GM12891 (cell line): ENCODE measurements at places on chromosomes 6 and 20.

- no peak for DNase-seq
Measured at GRCh38 chr6:155026706-155027045, 31.6 kb downstream of the TIAM2 start.

- no peak for DNase-seq
Measured at GRCh38 chr20:23530937-23531567, 37.2 kb downstream of the CST9L start.

GRCh38 chr20:18657575-18657974 lies 69.7 kb downstream of the DTD1 start:
- no peak for DNase-seq

DNA sequence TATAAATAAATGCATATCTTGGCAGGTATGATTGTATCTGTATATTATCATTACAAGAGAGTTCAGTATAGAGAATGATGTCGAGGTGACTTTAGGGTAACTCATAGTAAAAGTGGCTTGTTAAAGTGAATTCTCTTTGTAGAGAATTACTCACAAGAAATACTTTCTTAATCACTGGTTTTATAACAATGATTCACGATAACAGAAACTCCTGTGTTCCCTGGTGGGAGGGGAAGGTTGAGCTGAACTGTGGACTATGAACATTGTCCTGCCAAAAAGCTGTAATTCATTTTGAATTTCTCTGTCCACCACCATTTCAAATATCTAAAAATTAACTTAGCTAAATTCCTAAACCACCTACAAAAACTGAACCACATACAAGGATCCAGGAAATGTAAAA lies 7.7 kb downstream of the TPMT start:
- no peak for DNase-seq

DNA sequence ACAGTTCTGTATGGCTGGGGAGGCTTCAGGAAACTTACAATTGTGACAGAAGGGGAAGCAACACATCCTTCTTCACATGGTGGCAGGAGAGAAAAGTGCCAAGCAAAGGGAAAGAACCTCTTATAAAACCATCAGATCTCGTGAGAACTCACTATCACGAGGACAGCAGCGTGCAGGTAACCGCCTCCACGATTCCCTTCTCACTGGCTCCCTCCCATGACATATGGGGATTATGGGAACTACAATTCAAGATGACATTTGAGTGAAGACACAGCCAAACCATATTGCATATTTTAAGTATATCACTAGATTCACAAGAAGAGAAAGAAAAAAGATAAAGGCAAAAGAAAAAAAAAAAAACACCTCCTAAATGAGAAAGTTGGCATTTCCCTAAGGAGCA lies 431.9 kb upstream of the RGS17 start:
- DNase-seq, result no peak

DNA sequence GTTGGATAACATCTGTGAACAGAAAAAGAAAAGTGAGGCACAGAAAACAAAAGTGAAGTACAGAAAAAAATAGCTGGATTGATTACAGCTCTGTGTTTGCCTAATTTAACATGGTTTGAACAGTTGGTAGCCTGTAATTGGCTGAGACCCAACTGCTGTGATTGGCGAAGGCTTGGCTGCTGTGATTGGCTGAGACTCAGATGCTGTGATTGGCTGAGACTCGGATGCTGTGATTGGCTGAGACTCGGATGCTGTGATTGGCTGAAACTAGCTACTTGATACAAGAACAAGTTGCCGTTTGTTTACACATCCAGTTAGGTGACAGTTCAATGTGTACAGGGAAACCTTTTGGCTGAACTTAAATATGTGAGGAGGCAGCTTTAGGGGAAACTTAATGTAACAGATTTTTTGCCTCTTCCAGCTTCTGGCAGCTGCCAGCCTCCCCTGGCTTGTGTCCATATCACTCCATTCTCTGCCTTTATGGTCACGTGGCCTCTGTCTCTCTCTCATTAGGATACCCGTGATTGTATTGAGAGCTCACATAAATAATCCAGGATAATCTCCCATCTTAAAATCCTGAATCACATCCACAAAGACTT lies 223.4 kb upstream of the FOXA2 start:
- no peak for DNase-seq

GRCh38 chr6:31666337-31666965 lies 571 bp downstream of the CSNK2B start:
- no peak for DNase-seq

DNA sequence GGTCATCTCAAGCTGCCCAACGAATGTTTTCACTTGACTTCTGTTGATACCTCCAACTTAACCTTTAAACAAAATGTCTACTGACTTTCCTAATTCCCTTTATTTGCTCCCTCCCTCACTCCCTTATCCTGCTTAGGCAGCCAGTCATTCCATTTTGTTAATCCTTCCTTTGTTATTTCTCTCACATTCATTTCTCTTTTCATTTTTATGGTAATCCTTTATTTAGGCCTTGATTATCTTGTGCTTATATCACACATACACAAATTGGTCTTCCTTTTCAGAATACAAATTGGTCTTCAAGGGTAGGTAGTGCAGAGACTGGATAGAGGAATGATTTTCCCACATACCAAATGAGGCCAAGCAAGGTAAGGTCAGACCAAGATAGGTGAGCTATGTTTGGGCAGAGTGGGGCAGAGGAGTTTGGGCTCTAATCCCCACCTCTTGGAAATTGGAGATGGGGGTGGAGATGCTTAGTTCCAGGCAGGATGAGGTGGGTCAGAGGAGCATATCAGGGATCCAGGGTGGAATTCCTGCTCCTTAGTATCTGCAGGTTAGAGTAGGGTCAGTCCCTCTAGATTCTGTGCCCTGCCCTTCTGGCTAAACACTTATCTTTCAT lies 2.0 kb upstream of the SPACA1 start:
- DNase-seq, result no peak

DNA sequence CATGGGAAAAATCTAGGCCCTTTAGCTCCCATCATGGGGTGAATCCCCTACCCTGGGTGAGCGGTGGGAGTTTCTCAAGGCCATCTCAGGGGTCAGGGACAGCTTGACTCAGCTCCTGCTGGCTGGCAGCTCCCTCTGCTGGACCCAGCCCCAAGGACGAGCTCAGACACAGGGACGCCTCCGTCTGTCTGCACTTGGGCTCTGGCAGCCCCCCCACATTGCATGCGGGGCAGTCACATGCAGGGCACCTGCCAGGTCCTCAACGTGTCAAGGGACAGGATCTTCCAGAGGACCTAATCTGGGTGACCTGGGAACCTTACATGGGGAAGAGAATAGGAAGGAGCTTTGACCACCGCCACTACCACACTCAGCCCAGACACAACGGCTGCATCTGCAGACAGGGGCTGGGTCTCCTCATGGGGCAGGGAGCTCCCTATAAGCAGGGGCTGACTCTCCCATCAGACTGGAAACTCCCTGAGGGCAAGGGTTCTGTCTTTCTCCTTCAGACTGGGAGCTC lies 173.4 kb downstream of the MRPL14 start:
- DNase-seq, result no peak

DNA sequence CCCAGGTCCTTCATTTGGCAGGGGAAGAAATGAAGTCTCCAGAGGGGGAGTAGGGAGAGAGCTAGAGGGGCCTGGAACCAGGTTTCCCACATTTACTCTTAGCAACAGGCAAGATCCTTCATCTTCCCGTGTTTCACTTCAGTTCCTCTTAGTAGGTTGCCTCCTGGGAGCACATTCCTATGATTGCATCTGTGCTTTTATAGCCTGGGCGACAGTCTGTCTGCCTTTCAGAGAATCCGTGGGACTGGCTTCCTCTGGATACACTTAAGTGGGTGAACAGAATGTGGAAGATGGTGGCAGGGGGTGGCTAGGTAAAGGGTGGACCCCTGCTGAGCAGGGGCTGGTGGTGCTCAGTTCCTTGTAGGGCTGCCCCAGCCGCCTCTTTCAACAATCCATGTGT lies 33.4 kb downstream of the STK35 start:
- DNase-seq, result no peak

GRCh38 chr20:11651138-11651537 lies 266.6 kb upstream of the BTBD3 start:
- no peak for DNase-seq

- no peak for DNase-seq
Measured at GRCh38 chr6:46676604-46677313, 10.9 kb upstream of the TDRD6 start.

GRCh38 chr20:44959082-44959637 lies 1.0 kb downstream of the TOMM34 start:
- DNase-seq, result no peak

DNA sequence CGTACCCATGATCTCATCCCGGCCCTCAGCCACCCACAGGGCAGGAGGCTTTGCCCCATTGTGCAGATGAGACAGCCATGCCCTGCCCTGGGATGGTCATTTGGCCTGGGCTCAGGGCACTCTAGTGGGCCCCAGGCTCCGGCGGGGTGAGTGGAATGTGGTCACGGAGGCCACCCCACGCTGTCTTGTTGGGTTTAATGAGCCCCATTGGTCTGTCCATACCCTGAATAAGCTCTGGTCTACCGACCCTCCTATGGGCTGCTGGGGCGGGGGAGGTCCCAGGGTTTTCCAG lies 50.6 kb downstream of the FGD2 start:
- no peak for DNase-seq

- DNase-seq, result peak; percentile 57
Measured at GRCh38 chr6:160069050-160069454, 52.6 kb upstream of the SLC22A1 start.

GRCh38 chr20:57474816-57475215 lies 50.1 kb downstream of the CTCFL start:
- no peak for DNase-seq

DNA sequence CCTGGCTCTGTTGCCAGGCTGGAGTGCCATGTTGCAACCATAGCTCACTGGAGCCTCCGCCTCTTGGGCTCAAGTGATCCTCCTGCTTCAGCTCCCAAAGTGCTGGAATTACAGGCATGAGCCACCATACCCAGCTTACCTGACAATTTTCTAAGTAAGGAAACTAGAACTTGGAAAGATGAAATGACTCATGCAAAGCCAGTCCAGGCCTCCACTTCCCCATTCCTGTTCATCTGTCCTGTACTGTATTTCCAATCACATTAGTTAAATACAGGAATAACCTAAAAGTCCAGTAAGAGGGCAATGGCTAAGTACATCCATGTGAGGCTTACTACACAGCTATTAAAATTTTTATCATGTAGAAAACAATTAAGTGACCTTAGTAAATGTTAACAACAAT lies 8.3 kb upstream of the ADGB start:
- DNase-seq, result no peak
